Stomach (tissue), 19 donors: ENCODE measurements at places on chromosomes 7 and 10. TPM values are rescaled to one million over a fixed set of nuclear protein-coding genes. Genes with fewer than 3 reads are reported as not detected.

SLC16A12 gene
- polyA plus RNA-seq = 0.15 TPM

PRSS37 gene
- polyA plus RNA-seq = not detected

CRCP gene
- 28.3 TPM for polyA plus RNA-seq

FAM24B gene
- polyA plus RNA-seq = 4.3 TPM

CALD1 gene
- polyA plus RNA-seq = 179 TPM

AKR1C8 gene
- not detected for polyA plus RNA-seq
